ENCODE measurements at places on chromosomes 5 and 9.

GRCh38 chr9:19989213-19989612 lies 200.4 kb upstream of the SLC24A2 start:
- DNase-seq = no peak

GRCh38 chr5:141877356-141878185 lies 639 bp downstream of the PCDH1 start:
- DNase-seq = peak; percentile 46

DNA sequence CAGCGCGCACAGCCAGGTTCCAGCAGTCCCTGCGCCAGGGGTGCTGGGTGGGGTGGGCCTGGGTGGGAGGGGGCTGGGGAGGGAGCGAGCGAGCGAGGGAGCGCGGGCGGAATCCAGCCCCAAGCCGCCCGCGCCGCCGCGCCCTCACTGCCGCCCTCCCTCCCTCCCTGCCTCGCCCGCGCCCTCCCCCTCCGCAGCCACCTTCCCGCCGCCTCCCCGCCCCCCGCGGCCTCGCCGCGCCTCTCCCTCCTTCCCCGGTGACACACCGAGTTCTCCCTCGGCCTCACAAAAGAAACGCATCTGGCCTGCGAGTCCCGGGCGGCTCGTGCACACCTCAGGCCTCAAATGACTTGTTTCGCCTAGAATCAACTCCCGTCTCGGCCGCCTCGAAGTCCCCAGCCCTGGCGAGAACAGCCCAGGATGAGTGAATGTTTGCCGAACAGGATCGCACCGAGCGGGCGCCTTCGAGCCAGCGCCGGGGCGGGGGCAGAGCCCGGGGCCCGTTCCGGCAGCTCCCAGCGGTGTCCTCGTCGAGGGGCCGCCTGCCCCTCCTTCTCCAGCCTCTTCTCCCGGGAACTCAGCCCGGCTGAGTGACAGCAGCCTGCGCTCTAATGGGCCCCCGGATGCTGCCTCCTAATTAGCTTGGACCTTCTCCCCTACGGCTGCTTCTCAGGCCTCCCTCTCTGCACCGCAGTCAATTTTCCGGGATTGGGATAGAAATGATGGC lies 371 bp upstream of the PITX1 start:
- DNase-seq = peak; percentile 32

- no peak for DNase-seq
Measured at GRCh38 chr5:127585661-127586060, 63.2 kb upstream of the CTXN3 start.

- DNase-seq = no peak
Measured at GRCh38 chr5:107074996-107075395, 595.7 kb downstream of the EFNA5 start.

GRCh38 chr9:129884220-129885017 lies 49.2 kb downstream of the USP20 start:
- peak; percentile 99 for DNase-seq

DNA sequence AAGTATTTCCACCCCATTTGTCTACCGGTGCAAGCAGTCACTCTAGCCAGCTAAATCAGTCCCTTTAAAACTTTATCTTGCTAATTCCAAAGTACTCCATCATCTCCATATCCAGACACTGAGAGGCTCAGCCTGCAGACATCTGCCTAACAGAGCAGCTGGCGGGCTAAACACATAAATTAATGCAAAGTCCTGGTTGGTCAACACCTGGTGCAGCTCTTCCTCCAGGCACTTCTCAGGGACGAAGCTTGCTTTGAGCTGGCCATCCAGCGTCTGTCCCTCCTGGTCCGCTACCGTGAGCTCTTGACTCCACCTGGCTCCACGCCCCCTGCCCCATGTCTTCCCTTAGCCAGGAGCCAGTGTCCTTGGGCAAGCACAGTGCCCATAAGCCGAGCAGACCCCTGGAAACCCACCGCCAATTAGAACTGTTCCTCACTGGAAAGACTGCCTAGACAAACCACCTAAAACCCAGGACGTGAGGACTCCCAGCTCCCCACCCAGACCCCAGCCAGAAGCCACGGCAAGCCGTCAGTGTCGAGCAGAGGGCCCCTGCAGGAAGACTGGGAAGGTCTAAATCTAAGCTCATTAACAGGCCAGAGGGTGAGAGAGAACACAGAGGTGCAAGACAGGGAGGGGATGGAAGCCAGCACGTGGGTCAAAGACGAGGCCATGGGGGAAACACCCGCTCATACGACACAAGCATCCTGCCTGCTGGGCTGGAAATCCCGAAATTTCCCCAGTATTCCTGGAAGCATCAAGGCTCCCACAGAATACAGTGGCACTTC lies 120.0 kb downstream of the COL23A1 start:
- DNase-seq = no peak

GRCh38 chr5:134467231-134467630 lies 55.5 kb upstream of the CDKN2AIPNL start:
- no peak for DNase-seq

DNA sequence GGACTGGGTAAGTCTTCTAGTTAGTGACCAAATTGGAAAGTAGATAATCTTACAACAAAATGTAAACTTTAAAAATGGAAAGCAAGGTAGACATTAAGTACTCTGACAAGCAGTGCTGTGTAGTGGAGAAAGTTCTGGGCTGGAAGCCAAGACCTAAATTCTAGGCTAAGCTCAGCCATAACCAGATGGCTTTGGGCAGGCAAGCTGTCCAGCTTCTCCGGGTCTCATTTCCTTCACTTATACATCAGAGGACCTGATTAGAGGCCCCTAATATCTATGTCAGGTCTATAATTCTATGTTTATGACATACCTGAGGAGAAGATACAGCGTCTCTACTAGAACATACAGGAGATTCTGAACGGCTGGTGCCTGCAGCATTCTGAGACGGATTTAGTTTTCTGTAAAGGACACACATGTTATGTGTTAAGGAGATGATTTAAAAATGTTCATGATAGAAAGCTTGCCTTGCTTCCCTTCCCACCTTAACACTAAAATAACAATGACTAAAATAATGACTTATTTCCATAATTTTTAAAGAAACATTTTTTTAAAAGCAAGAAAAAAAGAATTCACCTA lies 61.2 kb downstream of the ELL2 start:
- no peak for DNase-seq
